SW480 (cell line): ENCODE measurements at places on chromosomes 12 and 14.

GRCh38 chr12:106140223-106140986 lies 1.7 kb upstream of the NUAK1 start:
- no peak for DNase-seq

DNA sequence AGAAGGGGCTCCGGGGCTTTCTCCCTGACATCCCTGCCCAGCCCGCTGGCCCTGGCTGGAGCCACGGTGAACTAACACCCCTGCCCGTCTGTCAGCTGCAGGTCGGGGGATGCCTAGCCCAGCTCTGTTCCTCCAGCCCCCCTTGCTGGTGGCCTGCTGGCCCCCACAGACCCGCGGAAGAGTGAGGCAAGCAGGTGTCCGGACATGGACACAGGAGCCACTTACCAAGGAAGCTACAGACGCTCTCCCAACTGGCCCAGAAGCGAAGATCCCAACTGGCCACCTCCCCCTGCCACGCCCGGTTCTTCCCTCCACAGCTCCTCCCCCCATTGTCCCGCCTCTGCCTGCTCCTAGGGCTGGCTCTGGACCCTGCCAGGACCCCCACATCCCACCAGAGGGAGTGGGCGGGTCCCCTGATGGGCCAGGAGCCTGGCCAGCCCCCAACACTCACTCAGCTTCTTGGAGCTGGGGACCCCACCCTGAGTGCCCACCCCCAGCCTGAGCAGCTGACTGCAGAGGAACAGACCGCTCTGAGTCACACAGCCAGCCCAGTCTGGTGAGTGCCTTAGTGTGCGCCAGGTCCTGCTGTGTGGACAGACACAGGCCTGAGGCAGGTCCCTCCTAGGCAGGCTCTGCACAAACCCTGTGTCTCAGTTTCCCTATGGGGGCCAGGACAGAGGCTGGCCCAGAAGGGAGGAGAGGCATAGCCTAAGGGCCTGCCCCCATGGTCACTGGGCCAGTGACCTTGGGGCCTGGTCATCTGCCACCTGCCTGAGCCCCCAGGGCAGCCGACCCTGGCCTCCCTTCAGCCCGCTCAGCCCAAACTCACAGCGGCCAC lies 7.7 kb downstream of the AHNAK2 start:
- peak; percentile 62 for DNase-seq

DNA sequence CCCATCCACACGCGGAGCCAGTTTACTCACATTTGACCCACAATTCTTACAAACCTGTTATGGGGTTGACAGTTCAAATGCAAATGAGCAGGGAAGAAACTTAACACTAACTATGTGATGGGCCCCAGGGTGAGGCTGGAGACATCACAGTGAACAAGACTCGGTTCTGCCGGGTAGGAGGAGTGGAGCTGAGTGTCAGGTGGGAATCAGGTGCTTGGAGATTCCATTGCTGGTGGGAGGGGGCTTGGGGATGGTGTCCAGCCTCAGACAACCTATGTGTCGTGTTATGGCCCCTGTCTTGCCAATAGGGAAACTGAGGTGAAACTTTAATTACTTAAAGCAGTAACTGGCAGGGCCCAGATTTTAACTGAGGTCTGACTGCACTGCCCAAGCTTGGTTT lies 41.9 kb downstream of the BEGAIN start:
- no peak for DNase-seq

- no peak for DNase-seq
Observed at GRCh38 chr12:15733136-15733535, 56.1 kb downstream of the EPS8 start.

DNA sequence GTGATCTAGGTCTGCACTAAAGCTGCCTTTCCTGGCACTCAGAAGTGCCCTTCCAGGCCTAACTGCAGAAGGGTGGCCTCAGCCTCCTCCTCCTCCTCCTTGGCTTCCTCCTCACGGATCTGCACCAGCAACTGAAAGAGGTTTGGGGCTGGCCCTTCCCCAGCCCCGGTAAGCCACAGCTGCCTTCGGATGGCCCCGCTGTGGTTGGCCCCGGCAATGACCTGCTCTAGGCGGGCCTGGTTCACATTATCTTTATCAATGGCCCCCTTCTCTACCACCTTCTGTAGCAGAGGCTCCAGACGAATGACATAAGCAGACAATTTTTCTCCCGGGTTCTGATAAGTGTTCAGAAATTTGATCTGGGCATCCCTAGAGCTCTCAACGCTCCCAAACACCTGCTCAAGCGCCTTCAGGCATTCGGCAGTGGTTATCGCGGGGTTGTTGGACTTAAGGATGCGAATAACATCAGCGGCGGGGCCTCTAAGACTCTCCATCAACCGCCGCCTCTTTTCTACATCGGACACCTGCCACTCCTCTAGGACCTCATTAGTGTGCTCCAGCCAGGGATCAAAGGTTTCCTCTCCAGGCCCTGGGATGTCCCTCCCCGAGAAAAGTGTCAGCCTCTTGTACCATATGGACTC lies 1.5 kb downstream of the PNMA1 start:
- no peak for DNase-seq

- peak; percentile 79 for DNase-seq
Observed at GRCh38 chr12:69897744-69898143, 72.7 kb downstream of the MYRFL start.

DNA sequence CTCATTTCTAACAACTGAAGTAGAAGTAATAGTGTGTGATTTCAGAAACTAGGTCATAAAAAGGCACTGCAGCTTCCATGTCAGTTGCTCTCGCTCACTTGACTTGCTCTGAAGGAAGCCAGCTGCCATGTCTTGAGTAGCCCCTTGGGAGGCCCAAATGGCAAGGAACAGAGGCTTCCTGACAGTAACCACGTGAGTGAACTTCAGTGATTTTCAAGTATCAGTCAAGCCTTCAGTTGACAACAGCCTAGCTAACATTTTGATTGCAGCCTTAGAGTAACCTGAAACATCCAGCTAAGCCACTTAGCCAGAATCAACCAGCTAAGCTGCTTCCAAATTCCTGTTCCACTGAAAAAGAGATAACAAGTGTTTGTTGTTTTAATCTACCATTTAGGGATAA lies 26.7 kb downstream of the TOGARAM1 start:
- DNase-seq, result no peak

- DNase-seq, result peak; percentile 75
Observed at GRCh38 chr12:6647083-6647604, at the start of gene ACRBP. ACRBP (minus strand) TSS chr12:6647432; CDS start chr12:6647366, 66 bp downstream.

GRCh38 chr14:106309423-106309822 lies 783.0 kb downstream of the TMEM121 start:
- DNase-seq, result no peak

GRCh38 chr12:79925492-79925891 lies 9.4 kb downstream of the PPP1R12A start:
- no peak for DNase-seq

GRCh38 chr12:105799103-105799502 lies 339.7 kb downstream of the NUAK1 start:
- DNase-seq, result no peak

DNA sequence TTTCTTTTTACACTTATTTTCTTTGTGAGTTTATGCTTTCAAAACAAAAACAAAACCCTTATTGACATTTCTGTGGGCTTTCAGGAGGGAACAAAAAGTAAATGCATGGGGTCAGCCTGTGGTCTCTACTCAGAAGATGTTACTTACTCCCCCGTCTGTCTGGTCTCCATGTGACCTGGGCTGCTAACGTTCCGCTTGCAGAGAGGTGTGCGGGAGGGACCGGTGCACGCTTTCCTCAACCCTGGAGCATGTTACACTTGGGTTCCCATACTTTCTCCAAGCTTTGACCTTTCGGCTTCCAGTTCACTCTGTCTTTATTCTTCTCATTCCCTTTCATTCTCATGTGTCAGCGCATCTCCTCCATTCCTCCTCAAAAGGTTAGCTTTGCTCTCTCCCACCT lies 36.5 kb downstream of the ZC3H14 start:
- no peak for DNase-seq

GRCh38 chr14:100589071-100589759 lies 2.0 kb upstream of the BEGAIN start:
- DNase-seq, result no peak

DNA sequence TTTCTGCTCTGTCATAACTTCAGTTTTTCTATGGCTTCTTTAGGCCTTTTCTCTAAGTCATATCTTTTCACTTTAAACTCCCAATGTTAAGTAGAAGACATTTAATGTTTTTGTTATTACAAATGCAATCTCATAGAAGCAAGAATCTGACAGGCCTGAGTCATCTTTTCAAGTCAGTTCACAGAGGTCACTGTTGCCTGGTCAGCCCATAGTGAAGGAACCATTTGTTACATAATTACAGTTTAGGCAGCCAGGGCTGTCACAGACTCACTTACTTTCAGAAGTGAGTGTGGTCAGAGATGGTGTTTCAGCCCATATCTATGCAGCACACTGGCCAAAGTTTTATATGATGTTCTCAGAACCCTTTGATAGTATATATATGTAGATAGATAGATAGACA lies 46.5 kb downstream of the CCER1 start:
- DNase-seq, result no peak

GRCh38 chr12:39923364-39923763 lies 182.5 kb downstream of the SLC2A13 start:
- DNase-seq, result no peak

DNA sequence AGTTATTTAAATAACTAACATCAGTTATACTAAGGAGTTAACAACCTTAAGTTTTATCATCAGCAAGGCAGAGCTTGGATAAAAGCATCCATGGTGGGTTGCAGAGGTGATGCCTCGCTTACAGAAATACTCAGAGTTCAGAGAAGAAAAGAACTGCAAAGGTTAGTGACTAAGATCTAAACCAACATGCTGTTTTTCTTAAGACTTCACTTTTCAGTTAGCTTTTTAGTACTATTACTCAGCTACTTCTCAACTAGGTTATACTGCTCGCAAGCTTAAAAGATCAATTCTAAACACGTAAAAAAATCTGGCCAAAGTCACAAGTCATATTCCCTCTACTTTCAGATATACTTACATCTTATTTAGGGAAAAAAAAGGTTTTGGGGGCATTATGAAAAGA lies 2.8 kb downstream of the PPP1CC start:
- no peak for DNase-seq

DNA sequence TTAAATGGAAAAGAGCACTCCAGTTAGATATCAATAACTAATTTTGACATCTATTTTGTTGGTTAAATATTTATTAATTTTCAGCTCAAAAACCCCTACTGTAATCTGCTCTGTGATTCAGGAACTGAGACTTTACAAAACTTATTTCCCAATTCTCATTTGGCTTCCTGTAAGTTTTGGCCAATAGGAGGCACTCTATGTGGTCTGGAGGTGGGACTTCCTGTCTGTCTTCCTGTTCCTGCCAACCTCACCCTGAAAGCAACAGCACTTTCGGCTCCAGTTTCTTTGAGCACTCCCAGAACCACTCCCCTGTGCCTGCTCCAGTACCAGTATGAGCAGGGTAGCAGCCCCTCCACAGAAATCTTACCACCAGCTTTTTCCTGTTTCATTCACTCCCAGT lies 1027.0 kb downstream of the VRK1 start:
- no peak for DNase-seq

DNA sequence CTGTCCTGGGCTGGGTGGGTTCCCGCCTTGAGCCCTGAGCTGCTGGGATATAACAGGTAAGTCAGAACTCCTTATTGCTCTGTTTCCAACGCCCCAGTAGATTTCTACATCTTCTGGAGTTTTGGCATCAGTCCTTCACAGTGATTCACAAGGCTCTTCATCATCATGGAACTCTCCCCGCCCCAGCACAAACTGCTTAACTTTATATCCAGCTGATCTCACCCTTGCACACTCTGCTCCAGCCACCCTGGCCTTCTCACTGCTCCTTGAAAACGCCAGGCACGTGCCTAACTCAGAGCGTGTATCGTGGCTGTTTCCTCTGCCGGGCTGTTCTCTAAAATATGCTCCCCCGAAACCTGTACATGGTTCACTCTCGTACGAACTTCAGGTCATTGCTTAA lies 264.9 kb downstream of the NOVA1 start:
- no peak for DNase-seq

- no peak for DNase-seq
Observed at GRCh38 chr12:96143827-96144565, 50.2 kb upstream of the ELK3 start.

- no peak for DNase-seq
Observed at GRCh38 chr14:96752594-96752993, 44.6 kb upstream of the VRK1 start.

GRCh38 chr12:96500693-96501092 lies 11.3 kb downstream of the CFAP54 start:
- DNase-seq, result peak; percentile 44

DNA sequence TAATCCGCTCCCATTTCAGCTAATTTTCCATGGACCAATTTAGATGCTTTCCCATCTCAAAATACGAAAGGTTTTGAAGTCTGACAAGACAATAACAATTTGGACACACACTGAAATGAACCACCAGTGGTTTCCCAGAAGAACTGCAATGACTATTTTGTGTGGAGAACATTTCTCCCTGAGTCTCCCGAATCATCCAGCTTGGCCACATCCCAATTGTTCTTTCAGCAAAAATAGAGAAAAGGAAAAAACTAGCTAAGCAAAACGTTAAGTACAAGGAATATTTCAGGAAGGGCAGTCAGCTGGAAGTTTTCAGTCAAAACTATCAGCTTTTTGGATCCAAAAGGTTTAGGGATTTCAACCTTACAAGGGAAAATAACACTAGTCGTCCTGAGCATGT lies 390.6 kb downstream of the KCNH5 start:
- DNase-seq, result no peak

DNA sequence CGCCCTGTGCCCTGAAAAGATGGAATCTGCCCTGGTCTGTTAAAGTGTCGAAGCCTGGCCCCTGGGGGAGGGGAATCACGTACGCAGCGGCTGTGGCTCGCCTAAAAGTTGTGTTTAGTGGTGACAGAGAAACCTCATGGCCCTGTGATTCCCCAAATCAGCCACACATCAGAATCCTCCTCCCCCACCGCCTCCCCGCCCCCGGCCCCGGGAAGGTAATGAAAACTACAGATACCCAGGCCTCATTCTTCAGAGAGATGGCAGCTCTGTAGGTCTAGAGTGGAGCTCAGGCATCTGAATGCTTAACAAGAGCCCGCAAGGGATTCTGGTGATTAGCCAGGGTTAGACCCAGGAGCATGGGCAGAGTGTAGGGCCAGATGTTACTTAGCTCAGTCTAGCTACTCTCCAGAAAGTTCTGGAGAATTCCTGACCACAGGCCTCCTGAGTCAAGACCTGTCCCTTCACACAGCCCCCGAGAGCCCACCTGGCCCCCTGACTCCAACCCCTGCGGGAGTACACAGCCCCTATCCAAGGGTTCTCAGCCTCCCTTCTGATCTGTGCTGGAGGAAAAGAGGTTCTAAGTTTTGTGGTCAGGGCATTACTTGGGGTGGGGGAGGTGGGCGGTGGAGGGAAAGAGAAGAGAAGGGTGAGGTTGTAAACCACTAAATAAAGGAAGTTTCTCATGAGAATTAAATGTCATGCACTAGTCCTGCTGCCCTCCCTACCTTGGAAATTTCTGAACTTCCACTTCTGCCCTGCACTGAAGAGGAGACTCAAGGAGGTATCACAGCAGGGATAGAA lies 114.8 kb downstream of the PLXNC1 start:
- no peak for DNase-seq

- no peak for DNase-seq
Observed at GRCh38 chr12:34219046-34219770, 196.9 kb downstream of the ALG10 start.

- DNase-seq, result no peak
Observed at GRCh38 chr12:57724003-57724935, 14.3 kb downstream of the AGAP2 start.
